Mesenteric fat pad (tissue), 1 donor: ENCODE measurements at places on chromosomes 12 and 14. TPM values are rescaled to one million over a fixed set of nuclear protein-coding genes. Genes with fewer than 3 reads are reported as not detected.

RHEBL1 gene
- 0.42 TPM for total RNA-seq

DNA sequence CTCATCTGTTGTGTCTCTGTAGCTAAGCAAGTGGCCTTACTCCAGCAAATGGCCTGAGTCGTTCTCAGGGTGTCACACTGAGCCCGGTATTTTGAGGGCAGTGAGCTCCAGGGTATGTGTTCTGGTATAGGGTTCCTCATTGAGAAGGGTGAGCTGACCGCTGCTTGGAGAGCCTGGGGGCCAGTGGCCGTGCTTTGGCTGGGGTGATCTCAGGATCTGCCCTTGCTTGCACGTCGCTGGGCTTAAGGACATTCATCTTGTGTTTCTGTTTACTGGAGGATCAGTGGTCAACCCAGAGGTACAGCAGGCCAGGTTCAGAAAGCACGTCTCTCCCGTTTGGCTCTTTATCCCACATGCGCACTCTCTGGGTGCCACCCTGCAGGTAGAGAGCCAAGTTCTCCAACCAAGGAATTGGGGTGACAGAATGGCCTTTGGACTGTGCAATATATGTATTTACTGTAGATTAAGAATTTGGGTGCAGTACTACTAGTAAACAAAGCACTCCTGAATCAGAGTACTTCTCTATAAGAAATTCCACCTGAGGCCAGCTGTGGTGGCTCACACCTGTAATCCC lies 52.1 kb downstream of the FBXW8 start:
- no peak for DNase-seq

DNA sequence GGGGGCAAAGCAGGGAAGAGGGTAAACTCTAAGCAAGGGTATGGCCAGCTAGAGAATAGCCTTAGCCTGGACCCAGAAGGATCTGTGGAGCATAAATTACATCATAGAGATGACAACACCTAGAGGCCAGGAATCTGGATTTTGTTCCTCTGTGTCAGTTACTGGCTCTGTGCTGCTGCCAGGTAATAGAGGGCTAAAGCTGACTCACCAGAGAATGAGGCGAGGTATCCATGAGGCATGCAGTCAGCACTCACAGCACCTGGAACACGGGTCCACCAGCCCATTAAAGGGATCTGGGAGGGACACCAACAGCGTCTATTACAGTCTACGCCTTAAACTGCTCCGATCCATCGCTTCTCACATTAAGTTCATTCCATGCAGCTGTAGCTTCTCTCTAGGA lies 74.9 kb upstream of the CMKLR1 start:
- no peak for DNase-seq

WASHC3 gene
- total RNA-seq = 51.7 TPM

DEPDC4 gene
- total RNA-seq = 0.58 TPM

GRCh38 chr12:51901121-51901817 lies 6.0 kb upstream of the ACVRL1 start:
- peak; percentile 78 for DNase-seq

ARMH4 gene
- total RNA-seq = 3.4 TPM

DNA sequence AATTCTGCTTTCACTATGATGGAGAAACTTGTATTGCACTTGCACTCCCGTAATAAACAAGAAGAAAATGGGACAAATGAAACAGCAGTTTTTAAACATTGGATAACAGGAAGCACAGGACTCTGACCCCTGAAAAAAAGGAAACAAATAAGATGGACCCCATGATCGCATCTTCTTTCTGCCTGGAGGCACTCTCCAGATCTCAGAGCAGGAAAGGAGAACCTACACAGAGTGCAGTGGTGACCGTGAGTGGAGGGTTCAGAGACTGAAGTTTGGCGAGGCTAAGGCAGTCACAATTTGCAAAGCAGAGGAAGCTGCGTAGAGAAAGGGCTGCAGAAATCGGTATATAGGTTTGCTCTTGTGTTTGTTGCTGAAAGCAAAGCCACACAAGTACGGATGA lies 6.1 kb upstream of the FGF6 start:
- no peak for DNase-seq

DNA sequence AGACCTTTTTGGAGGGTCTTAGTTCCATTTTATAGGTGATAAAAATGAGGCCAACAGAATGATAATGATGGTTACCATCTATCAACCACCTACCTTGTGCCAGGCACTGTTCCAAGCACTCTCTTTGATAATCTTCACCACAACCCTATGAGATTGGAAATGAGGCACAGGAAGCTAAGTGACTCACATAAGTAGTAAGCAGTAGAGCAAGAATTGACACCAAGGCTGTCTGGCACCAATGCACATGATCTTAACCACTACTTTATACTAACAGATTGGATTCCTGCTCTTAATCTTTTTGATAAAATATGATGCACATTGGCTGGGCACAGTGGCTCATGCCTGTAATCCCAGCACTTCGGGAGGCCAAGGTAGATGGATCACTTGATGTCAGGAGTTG lies 91.4 kb downstream of the DRAM1 start:
- no peak for DNase-seq

PIWIL1 gene
- total RNA-seq = not detected

- DNase-seq = no peak
Observed at GRCh38 chr12:60947533-60947932, 1312.7 kb upstream of the USP15 start.

IFNG-AS1 gene
- total RNA-seq = not detected

DNA sequence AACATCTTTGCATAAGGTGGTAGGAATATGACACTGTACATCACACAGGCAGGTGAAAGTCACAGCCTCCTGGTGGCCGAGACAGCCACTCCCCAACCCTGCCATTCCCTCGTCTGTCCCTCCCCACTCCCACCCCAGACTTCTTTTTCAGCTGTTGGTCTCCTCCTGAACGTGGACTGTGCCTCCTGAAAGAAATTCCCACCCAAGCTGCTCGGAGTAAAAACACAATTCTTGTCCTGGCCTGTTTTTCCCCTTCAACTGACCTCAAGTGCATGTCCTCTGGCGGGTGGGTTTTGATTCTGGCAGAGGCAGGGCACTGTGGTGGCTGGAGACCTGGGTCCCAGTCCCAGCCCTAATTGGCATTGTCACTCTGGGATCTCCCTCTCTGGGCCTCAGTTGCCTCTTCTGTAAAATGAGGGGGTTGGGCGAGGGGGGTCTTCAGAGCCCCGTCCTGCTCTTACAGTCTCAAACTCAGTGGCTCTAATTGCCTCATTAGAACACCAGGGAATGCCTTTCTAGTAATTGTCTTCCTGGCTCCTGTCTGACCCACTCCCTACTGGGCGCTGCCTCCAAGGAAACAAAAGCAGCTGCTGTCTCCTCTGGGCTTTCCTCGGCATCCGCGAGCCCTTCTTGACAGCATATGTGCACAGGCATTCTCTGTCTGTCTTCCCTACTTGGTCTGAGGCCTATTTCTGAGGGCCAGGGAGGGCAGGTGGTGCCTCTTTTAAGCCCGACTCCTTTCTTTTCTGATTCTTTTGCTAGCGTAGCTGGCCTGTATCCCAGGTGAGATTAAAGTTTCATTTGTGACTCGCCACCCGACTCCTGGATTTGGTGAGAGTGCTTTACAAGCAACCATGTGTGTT lies 186.6 kb upstream of the RMST start:
- no peak for DNase-seq

GRCh38 chr14:51609955-51610283 lies 41.8 kb upstream of the FRMD6 start:
- no peak for DNase-seq

DNA sequence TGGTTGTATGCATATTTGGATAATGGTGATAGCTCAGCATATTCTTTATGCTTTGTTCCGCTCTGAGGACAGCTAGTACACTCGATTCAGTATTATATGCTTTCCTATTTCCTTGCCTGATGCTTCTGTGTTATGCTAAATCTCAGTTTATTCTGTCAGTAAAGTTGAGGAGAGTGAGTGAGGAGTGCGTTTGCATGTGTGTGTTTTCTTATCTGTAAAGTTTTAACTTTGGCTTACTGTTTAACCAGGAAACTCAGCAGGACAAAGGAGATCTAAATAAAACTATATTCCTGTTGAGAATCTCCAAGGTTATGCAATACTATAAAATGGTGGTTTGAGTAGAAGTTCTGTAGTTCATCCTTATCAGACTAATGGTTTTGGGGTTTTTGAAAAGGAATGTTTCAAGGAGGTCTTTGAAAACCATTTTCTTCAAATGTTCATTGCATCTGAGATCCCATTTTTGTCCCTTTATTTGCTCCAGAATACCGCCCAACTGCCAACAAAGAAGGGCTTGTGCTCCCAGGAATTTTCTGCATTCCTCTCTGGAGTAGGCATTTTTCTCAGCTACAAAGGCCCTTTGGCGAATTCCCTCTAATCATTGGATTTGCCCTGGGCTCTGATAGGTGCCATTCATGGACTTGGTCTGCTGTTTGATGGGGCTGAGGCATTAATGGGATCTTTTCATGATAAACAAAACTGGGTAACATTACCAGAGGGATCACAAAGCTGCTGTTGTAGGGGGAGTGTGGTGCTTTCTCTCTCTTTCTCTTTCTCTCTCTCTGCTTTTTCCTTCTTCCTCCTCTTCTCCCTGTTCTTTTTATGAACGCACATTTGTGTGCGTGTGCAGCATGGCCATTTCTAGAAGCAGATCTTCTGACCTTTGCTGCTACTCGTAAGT lies 71.7 kb downstream of the HMGA2 start:
- DNase-seq = no peak

ALG10 gene
- total RNA-seq = 4.9 TPM
